ENCODE measurements at places on chromosomes 2 and 18.

GRCh38 chr2:60552078-60552850, 1.2 kb downstream of the BCL11A start:
- no peak for DNase-seq

GRCh38 chr2:69789772-69790600, 39.5 kb upstream of the GMCL1 start:
- DNase-seq = no peak

DNA sequence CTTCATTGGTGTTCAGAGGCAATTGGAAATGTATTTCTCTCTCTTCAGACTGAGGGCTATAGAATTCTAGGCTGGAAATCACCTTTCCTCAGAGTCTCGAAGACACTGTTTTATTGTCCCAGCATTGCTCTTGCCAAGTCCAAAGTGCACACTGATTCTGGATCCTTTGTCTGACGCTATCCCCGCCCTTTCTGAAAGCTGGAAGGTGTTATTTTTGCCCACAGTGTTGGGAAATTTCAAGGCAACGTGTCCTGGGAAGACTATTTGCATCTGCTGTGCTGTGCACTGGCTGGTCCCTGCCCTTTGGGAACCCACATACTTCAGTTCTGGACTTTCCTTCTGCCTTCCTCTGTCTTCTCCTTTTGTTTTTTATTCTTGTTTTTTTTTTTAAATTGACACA, 190.8 kb downstream of the SH3BP4 start:
- no peak for DNase-seq

DNA sequence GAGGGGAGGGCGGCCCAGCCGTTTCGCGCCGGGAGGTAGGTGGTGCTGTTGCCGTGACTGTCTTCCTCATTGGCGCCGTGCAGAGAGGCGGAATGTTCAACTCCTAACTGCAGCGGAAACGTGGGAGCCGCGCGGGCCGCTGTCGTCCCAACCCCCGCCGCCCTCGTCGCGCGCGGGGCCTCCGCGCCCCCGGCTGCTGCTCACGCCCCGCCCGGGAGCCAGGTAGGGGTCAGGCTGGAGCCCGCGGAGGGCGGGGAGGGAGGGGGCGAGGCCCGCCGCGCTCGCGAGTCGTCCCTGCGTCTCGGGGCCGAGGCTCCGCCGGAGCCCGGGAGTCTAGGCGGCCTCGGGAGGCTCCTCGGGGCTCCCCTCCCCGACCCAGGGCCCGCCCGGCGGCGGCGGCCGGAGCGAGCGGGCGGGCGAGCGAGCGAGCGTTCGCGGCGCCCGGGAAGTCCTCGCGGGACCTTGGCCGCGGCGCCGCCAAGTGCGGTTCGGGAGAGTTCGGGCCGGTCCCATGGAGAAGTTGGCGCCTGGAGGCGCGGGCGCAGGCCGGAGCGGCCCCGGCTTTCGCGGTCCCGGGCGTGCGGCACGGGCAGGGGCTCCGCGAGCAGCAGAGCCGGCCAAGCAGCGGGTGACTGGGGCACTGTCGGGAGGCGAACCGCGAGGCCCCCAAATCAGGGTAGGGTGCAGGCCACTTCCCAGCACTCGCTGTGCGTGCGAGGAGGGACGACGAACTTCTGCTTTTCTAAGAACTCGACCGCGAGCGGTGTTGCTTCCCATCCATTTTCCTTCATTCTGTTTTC, at the start of gene MAP3K20:
MAP3K20 (plus strand) TSS at position 66 of the 800 bp plus-strand sequence. CDS start 15,186 bp downstream, outside the sequence.
- peak; percentile 58 for DNase-seq

DNA sequence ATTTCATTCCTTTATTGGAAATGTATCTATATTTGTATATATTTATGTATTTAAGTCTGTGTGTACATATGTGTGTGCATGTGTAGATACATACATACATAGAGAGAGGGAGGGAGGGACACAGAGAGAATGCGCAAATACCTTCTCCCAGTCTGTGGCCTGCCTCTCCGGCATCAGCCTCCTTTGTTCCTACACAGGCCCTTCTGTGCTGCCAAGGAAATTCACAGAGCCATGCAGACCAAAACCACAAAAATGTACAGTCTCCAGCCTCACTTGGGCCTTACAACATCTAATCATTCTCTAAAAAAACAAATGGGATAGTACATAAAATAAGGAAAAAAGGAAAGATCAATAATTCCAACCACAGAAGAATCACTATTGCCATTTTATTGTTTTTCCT, 8.8 kb upstream of the CRACDL start:
- no peak for DNase-seq

- DNase-seq = no peak
Measured at GRCh38 chr2:239636808-239637207, 236.0 kb upstream of the HDAC4 start.

GRCh38 chr2:69917852-69918251, 2.9 kb downstream of the MXD1 start:
- no peak for DNase-seq

GRCh38 chr2:68425503-68425902, 41.6 kb downstream of the FBXO48 start:
- DNase-seq = no peak

- DNase-seq = no peak
Measured at GRCh38 chr2:74576863-74577229, 22.3 kb downstream of the DOK1 start.

DNA sequence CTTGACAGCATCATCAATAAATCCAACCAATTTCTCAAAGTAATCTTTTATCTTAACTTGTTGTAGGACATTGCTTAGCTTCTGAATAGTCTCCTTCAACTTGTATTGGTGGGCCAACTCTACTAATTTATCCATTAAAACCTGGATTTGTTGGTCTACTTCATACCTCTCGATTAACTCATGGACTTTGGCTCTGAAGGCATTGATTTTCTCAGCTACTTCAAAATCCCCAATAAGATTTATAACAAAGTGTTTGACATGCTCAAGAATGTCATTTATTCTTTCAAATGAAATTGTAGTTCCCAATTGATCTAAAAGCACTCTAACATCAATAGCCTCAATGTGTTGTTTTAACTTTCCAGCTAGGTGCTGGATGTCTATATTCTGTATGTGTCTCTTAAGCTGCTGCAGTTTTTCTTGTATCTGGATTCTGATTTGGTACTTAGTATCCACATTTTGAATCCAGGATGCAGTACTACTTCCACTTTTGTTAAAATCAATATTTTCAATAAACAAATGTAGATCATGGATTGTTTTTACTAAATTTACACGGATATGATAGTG, 34.1 kb downstream of the APOB start:
- DNase-seq = no peak

DNA sequence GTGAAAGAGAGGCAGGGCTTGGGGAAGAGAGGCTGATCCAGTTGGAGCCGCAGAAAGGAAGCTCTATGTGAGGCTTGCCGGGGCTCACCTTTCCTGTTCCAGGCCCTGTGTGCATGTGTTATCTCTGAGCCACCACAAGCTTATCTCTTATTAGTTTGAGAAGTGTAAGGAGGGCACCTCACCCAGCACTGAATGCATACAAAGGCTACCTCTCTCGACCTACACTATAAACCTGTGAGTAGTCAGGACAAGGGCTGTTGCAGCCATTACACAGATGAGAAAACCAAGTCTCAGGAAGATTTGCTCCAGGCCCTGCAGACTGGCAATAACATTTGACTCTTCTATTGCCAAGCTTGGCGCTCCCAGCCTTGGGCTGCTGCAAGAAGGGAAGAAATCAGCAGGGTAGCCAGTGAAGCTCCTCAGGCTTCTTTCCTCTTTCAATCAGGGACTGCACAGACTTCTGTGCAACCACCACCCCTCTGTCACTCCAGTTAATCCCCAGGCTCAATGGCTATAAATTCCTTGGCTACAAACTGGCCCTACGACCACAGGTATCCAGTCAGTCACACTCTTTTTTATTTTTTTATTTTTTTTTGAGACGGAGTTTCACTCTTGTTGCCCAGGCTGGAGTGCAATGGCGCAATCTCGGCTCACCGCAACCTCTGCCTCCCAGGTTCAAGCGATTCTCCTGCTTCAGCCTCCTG, 73.8 kb downstream of the CLHC1 start:
- DNase-seq = no peak

DNA sequence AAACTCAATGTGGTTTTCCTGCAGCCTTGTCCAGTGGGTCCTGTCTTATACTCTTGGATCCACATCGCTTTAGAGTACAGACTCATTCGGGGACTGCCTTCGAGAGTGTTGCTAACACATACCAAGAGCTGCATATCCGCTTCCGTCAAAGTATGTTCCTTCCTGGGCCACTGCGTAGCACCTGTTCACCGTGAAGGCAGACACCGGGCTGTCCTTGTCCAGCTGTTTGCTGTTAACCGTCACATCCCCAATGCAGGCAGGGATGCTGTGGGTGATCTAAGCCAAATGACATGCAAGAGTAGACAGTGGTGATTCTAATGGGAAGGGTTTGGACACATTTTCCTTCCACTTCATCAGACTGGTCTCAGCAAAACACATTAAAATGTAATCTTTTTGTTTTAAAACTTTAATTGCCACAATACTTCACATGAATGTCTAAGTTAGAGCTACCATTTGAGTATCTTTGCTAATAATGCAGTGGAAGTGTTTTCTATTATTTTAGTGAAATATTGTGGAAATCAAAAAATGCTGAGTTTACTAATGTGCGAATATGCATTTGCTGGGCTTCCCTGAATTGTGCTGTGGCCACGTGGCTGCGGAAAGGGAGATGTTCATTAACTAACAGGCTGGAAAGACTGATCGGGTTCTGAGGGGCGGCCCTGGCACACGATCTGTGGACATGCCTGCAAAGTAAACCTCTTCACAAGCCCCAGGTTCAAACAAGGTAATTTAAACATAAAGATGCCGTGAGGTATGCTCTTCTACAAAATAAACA, 169.1 kb downstream of the LAMA1 start:
- DNase-seq = no peak

- DNase-seq = no peak
Measured at GRCh38 chr2:210009896-210010295, 7.5 kb downstream of the RPE start.

DNA sequence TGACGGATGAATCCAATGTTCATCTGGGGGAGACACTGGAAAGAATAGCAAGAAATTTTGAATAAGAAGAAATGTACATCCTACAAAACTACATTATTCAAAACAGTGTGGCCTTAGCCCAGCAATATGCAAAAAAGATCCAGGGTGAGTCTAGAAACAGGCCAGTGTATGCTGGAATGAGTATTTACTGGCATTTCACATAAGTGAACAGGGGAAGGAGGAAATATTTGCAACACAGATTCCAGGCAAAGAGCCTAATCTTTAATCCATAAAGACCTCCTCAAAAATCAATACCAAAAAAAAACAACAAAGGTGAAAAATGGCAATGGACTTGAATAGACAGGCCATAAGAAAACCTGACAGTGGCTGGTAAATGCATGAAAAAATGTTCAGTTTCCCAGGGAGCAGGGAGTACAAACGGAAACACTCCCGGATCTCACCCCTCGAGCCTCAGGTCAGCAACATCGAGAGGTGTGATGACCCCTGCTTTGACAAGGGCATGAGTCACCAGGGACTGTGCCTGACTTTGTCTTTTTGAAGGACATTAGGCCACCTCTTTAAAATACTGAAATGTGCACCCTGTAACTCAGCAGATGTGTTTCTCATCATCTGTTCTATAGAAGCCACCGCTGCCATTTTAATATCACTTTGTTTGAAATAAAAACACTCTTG, 12.7 kb upstream of the GPC1 start:
- no peak for DNase-seq

DNA sequence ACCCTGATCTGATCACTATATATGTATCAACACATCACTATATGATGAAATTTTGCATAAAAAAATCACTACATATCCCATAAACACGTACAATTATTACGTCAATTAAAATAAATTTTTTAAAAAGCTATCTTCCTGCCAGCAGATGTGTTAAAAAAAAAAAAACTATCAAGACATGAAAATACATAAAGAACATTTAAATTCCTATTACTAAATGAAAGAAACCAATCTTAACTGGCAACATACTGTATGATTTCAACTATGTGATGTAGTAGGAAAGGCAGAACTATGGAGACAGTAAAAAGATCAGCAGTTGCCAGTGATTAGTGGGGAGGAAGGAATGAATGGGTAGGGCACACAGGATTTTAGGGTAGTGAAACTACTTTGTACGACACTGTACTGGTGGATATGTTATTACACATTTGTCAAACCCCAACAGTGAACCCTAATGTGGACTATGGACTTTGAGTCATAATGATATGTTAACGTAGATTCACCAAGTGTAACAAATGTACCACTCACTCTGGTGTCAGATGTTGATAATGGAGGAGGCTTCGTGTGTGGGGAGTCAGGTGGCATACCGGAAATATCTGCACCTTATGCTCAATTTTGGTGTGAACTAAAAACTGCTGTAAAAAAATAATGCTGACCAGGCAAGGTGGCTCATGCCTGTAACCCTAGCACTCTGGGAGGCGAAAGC, 27.4 kb downstream of the USP34 start:
- DNase-seq = no peak

GRCh38 chr2:121172456-121172855, 112.5 kb downstream of the TFCP2L1 start:
- no peak for DNase-seq

DNA sequence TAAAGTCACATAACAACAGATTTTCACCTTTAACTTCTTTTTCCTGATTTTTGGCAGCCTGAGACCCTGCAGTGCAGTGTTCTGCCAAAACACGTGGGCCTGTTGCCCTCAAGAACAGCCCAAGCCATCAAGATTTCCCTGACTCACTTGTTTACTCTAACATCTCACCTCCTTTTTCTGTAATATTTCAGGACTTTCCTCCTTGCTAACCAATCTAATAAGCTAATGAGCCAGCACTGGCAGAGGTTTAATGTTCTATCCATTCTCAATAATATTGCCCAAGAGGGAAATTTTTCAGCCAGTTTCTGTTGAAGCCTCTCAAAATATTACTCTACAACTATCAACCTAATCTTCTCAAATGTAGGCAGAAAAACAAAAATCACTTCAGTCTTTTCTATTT, 635.2 kb downstream of the DPP10 start:
- no peak for DNase-seq

DNA sequence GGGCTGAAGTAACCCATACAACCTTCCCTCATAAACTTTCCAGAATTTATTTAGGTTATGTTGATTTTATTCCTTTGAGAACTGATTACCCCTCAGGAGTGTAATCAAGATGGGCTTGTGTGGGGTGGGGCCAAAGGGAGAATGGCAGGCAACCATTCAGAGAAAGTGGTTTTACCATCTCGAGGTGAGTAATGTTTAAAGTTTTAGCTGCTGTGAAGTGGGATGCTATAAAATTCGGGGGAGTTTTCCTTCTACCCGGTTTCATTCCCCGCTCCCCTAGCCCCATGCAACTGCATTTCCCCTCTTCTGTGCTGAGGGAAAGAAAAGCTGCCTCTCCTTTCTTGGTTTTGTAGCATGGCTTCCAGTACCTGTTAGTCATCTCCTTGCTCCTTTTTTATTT, 34.7 kb downstream of the MAP4K4 start:
- no peak for DNase-seq

Measured in left kidney (tissue), 8 donors.